ENCODE measurements at places on chromosomes 6 and 20. TPM values are rescaled to one million over a fixed set of nuclear protein-coding genes. Genes with fewer than 3 reads are reported as not detected.

Gene C6orf118
- 8.2 TPM for total RNA-seq

- no peak for DNase-seq
Measured at GRCh38 chr6:10170816-10171215, 244.1 kb downstream of the TFAP2A start.

DNA sequence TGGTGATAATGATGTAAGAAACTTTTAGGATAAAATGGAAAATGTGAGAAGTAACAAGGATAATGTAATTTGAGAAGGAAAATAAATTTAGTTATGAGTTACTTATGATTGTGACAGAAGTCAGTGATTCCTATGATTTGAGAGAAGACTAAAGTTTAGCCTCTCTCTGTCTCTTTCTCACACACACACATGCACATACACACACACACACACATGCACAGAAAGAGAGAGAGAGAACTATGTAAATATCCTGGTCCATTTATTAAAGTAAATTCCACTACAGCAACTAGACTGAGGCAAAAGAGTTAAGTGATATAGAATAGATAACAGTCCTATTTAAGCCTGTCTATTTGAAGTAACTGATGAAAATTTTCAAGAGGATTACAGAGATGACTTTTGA, 375.2 kb downstream of the CD109 start:
- no peak for DNase-seq

DNA sequence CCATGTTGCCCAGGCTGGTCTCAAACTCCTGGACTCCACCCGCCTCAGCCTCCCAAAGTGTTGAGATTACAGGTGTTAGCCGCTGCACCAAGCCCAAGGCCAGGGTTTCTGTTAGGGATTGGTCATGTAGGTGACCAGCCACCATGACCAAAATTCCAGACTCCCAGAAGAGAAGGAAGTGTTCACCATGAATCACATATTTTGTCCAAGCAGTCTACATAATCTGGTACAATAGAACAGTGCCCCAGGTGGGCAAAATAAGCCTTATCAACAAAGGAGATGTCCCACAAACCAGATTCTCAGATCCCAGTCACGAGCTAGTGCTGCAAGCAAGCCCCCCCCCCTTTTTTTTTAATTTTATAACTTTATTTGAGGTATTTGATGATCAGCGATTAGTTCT, 20.0 kb downstream of the ZNF341 start:
- DNase-seq: no peak

DNA sequence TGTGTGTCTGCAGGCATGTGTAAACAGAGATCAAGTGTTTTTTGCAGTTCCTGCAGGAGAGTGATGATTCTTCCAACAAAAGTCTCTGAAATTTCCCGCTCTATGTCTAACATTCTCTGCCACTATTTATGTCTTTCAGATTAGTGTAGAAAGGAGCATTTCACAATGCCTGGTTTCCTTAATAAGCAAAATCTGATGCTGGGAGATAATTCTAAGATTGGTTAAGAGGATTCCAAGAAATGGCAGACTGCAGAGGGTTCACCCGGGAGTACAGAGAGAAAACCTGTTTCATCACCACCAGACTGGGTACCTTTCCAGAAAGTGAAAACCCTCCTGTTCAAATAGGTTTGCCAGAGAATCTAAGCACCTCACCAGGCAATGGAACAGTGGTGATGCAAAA, 62.7 kb downstream of the FOXC1 start:
- DNase-seq: no peak

GRCh38 chr20:50967586-50967985, 9.0 kb downstream of the MOCS3 start:
- DNase-seq: no peak

Gene MROH8
- 7.6 TPM for total RNA-seq

Gene RIMS1
- total RNA-seq: 4.5 TPM

- DNase-seq: no peak
Measured at GRCh38 chr6:118253741-118254140, 294.4 kb upstream of the PLN start.

Gene TUBB2B
- 665 TPM for total RNA-seq

- no peak for DNase-seq
Measured at GRCh38 chr20:38357653-38358207, 11.4 kb downstream of the LBP start.

DNA sequence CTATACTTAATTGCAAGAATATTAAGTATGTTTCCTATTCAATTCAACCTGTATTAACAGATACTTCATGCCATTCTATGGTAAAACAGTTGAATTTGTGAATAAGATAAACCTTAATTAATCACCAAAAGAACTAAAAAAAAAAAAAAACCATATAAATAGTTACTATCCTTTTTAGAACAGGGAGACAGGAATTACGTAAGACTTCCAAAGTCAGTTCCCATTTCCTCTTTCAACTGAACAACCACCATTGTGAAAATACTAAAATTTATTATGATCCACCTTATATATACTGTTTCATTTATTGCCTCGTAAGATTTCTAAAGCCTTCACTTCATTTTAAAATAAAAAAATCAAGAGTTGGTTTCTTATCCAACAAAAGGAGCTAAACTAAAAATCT, 9.4 kb downstream of the CCNC start:
- DNase-seq: no peak

Gene UBE2C
- 202 TPM for total RNA-seq

Gene TBXT
- total RNA-seq: not detected

GRCh38 chr6:161829291-161829729, 555.4 kb upstream of the AGPAT4 start:
- DNase-seq: no peak

GRCh38 chr20:50580016-50580747, 70.0 kb downstream of the PTPN1 start:
- DNase-seq: peak; percentile 57

Gene QRSL1
- 19.9 TPM for total RNA-seq

Gene SEL1L2
- not detected for total RNA-seq

GRCh38 chr6:136563386-136564152, 13.3 kb upstream of the MAP7 start:
- DNase-seq: no peak

Gene DOK5
- total RNA-seq: 4.1 TPM

Gene COQ3
- 10.9 TPM for total RNA-seq
